ENCODE measurements at places on chromosomes 4 and X.

DNA sequence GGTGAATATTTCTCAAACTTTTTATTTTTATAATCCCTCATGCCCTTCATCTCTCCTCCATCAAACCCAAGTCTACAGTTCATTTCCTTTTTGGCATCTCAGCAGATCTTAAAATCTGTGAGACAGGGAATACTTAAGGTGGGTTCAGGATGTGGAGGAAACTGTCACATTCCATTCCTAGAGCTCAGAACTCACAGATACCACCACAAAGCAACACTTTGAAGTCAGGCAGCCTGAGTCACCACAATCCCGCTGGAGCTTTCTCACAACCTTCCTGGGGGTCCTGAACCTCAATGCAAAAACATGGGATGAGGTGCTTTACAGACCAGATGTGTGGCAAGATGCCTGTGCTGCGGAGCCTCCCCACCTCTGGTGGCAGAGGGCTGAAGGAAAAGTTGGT, 63.2 kb downstream of the HHIP start:
- DNase-seq: no peak

DNA sequence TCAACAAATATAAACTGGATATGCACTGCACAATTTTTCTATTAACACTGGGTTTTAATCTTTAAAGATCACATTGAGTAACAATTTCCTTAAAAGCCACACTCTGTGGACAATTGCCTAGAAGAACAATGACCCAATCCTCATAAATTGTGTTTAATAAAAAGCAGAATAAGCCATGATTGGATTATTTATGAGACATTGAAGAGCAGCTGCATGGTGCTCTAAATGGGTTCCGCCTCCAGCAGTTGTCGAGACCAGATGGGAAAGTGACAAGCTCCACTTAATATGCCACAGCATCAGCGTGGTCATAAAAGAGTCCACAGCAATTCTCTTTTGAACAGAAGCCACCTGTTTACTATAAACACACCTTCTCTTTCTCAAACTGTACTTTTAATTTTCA, 635.2 kb upstream of the FRG1 start:
- DNase-seq: no peak

DNA sequence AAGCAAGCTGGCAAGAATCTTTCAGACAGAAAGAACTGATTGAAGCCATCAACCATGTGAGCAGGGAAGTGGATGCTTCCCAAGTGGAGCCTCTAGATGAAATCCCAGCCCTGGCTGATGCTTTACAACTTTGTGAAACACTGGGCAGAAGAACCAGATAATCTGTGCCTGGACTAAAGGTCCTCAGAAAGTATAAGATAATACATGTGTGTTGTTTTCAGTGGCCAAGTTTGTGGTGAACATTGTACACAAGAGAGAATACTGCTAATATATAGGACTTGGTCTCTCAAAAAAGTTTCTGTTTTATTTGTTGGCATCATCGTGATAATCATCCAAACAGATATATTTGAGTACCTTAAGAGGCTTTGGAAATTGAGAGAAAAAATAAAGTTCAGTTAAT, 1367.8 kb upstream of the IGFBP7 start:
- DNase-seq: no peak

DNA sequence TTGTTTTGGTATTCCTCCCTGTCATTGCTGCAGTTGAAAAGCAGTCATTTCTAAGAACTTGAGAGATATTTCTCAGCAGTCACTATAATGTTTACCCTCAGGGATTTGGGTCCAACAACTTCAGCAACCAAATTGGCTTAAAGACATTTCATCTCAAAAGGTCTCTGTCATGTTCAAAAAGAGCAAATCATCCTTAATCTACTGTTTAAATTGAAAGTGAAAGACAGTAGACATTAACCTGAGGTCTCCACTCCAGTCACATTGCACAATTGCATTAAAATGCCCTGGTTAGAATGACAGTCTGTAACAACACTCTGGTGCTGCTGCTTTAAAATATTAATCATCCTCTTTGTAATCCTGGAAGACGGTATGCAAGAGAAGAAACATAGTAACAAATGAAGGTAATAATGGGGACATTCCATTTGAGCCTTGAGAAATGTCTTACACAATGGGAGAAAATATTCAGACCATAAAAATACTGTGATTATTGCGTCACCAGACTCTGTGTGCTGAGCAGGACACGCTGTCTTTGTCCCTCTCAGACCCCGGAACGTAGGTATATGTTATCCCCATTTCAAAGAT, 90.2 kb upstream of the UNC5C start:
- no peak for DNase-seq

DNA sequence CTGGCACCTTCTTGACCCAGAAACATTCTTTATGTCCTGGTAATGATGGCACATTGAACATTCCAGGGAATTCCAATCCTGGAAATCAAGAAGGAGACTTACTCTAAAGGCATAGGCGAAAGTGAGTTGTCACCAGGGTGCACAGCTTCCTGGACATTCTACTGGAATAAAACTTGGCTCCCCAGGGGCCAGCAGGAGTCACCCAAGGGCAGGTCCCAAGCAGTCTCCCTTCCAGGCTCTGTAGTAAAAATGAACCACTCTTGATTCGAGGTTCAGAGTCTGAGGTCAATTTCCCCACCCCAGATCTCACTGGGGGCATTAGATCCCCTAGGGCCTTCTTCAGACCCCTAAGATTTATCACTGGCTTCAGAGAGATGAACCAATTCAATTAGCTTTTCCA, 338.7 kb upstream of the GATB start:
- DNase-seq: no peak

- DNase-seq: no peak
These were observed 50.9 kb upstream of the PRDX4 start for GRCh38 chrX:23616361-23616760.

- no peak for DNase-seq
These were observed 4.1 kb upstream of the HSD17B10 start for GRCh38 chrX:53438174-53438831.

DNA sequence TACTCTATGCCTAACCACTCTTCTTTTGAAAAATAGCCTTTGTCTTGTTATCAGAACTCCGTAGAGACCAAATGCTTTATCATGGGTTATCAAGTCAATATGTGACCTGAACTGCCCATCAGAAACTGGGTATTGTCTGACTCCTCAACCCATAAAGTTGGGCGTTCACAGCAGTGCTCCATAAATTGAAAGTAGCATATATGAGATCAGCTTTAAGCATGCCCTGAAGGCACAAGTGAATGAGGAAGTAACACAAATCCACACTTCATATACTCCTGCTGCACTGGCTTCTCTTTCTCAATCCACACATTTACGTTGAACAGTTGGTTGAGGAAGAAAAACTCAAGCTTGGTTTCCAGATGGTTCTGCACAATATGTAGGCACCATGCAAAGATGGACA, 1106.0 kb downstream of the STIM2 start:
- DNase-seq: no peak

- no peak for DNase-seq
These were observed 70.1 kb downstream of the TMEM47 start for GRCh38 chrX:34586936-34587335.
